COR-L47 (cell line): ENCODE measurements at places on chromosomes 5 and 9.

- DNase-seq: no peak
These were observed 16.8 kb downstream of the STXBP1 start for GRCh38 chr9:127628758-127629467.

- DNase-seq: no peak
These were observed 2.4 kb downstream of the MLANA start for GRCh38 chr9:5893134-5893505.

GRCh38 chr5:163773226-163773625 lies 267.8 kb downstream of the MAT2B start:
- no peak for DNase-seq

DNA sequence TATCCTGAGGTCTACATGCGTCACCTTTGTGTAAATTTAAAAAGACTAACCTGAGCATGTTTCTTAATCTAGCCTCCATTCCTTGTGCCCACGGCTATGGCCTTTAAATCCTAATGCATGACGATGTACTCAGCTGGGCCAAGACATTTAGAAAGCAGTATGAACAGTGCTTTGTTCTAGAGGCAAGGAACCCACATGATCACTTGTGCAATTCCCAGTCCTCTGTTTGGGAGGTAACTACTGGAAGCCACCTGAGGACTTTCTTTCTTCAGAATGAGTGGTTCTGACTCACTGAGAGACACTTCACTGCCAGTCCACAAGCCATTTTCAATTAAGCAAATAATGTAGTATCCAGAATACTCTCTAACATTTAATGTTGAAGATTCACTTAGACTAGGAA lies 181.3 kb downstream of the RAB3C start:
- no peak for DNase-seq

GRCh38 chr5:176658817-176659511 lies 11.7 kb downstream of the TSPAN17 start:
- no peak for DNase-seq

DNA sequence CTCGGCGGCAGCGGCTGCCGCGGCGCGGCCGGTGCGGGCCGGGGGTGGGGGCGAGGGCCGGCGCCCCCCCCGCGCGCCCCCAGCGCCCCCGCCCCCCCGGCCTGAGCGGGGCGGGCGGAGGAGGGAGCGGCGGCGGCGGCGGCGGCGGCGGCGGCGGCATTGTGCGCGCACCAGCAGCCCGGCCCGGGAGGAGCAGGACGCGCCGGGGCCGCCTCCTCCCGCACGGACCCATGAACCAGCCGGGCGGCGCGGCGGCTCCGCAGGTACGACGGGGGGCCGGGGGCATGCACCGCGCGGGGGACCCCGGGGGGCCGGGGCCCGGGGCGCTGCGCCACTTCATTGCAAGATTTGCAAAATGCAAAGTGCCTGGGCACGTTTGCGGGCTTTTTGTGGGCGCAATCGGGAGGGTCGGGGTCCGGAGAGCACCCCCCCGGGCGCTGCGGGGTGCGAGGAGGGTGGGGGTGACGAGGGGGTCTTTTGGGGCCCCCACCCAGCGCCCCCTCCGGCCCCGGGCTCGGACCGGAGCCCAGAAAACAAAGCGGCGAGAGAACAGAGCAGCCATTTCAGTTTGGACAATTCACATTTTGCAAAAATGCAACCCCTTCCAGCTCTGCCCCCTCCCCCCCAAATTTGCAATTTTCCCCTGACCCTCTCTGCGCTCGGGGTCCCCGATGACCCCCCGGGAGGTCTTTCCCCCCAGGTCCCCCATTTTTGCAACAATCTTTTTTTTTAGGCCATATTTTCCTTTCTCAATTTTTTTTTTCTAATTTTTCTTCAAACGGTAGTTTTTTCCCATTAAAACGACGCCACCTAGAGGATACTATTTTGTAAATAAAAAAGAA lies at the start of gene ZNF618:
Gene ZNF618, plus strand, starts transcription at position 159 of the 842 bp plus-strand sequence. Its CDS starts 72 bp downstream, at position 231.
- DNase-seq: peak; percentile 15

DNA sequence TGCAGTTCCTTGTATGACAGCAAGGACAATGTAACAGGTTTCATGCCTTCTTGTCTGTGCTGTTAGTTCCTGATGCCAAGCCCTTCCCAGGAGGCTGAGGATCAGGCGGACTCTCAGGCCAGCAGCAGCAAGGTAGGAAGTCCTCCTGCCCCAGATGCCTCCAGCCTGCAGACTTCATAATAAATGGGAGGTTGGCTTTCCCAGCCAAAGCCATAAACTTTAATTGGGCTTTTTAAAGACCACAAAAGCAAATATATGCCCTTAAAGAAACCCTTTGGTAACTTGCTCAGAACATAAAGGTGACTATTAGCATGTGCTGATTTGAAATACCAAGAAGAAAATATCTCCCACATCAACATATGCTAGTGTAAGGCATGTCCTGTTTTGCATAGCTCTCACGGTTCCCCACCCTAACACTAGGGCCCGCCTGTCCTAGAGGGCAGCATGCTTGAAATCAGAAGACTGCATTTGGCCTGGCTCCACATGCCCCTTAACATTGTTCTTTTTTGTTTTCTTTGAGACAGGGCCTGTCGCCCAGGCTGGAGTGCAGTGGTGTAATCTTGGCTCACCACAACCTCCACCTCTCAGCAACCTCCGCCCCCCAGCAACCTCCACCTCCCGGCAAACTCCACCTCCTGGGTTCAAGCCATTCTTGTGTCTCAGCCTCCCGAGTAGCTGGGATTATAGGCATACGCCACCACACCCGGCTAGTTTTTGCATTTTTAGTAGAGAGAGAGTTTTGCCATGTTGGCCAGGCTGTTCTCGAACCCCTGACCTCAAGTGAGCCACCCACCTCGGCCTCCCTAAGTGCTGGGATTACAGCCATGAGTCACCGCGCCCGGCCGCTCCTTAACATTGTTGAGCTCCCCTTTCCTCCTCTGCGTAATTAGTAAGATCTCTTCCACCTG lies 44.6 kb upstream of the FCN1 start:
- no peak for DNase-seq

- DNase-seq: no peak
These were observed 8.5 kb upstream of the PPIC start for GRCh38 chr5:123044926-123045617.

DNA sequence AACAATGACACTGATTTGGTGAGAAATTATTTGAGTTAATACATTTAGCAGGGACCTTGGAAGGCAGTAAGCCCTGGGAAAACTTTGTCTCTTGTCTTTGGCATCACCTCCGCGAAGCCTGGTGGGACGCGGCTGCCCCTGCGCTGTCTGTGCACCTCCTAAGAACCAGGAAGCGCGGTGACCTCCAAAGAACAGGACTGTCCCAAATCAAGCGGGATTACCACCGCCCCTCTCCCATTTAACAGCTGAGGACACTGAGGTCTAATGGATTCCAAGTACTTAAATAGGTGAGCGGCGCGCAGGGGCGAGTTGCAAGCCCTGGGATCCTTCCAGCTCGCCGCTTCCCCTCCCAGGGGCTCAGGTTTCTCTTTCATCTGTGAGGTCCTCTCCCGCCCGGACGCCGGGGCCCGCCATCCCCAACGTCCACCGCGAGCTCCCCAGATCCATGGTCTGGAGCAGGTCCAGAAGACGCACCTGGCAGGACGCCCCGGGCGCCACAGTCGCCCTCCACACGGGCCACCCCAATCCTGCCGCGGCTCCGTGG lies 432 bp downstream of the STARD4 start:
- no peak for DNase-seq

- DNase-seq: no peak
These were observed 58.1 kb downstream of the SLIT3 start for GRCh38 chr5:169242849-169243186.

GRCh38 chr9:77647267-77648233 lies 572 bp downstream of the GNA14 start:
- no peak for DNase-seq

- no peak for DNase-seq
These were observed 37.7 kb upstream of the PCSK1 start for GRCh38 chr5:96470785-96471184.

GRCh38 chr5:144467792-144468191 lies 297.1 kb downstream of the KCTD16 start:
- DNase-seq: peak; percentile 79

DNA sequence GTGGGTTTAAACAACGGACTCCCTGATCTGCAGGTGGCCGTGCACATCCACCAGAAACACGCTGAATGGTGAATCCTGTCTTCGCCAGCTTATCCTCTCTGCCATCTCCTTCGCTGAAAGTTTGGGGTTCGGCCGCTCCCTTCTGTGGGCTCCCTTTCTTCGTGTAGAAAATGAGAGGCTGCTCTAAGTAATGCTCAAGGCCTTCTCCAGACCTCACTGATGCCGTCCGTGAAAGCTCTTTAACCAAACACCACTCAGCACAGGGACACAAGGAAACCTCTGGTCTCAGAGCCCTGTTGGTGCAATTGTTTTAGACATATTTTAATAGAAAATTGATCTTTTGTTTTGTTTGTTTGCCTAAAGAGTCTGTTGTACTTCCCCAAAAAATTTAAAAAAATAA lies 596.5 kb downstream of the IRX1 start:
- DNase-seq: no peak

DNA sequence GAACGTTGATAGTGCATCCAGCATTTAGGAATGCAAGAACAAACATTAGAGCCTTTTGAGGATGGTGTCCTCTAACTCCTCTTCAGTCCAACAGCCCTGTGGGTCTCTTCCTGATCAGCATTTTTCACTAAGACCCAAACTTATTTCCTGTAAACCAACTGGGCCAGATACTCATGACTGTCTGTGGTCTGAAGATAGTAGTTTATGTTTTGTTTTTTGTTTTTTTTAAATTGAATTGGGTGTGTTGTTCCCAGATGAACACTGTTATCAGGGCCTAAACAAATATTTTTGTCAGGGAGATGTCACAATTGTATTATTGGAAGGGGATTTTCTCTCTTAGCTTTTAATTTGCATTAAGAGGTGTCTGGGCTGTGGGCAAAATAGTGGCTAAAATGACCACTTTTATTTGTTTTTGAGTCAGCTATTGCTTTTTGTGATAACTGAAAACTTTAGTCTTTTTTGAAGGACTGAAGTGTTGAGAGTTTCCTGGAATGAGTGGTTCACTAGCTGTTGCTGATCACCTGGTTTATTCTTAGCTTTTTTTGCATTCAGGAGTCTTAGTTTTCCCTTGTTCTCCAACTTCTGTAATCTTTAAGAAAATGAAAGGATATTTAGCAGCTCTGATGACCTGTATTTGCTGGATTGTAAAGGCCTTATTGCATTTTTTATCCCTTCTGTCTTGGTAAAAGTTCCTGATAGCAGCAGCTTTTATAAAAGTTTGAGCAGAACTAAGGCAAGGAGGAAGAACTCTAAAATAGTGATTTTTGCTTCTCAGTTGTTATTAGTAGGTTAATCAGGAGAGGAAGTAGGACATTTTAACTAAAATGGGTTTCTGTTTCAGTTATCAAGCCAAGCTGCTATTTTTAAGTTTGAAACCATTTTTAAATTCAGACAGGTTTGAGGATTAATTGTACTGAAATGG lies 5.5 kb downstream of the MAN2A1 start:
- DNase-seq: no peak

DNA sequence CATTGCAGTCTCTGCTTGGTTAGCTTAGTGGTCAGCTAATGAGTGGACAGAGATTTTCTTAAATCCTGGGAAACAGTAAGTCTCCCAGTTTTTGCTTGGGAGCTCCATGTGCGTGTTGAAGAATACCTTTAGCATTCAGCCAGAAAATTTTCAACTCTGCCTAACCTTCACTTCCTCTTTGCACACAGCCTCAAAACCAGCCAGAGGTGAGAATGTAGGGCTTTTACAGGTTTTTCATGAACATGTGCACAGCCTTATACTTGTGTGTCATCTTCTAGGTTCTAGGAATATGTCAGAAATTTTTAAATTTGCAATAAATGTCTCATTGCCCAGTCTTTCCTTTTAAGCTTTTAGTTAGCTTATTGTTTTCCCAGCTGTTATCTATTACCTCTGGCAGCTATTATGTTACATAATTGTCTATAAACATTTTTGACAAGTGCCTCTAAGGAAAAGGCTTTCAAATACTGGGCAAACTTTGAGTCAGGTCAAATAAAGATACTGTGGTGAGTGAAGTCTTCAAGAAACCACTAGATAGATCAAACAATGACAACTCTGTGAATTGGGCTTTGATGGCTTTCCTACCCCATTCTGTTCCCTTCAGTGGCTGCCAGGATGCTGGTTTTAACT lies 12.7 kb downstream of the ADGRV1 start:
- no peak for DNase-seq

- no peak for DNase-seq
These were observed 65.3 kb downstream of the CWC27 start for GRCh38 chr5:64834037-64834436.

GRCh38 chr5:137352095-137352494 lies 147.0 kb downstream of the SPOCK1 start:
- DNase-seq: no peak

- no peak for DNase-seq
These were observed 206.0 kb downstream of the SGCD start for GRCh38 chr5:156532921-156533320.

GRCh38 chr9:4435197-4435596 lies 55.1 kb upstream of the SLC1A1 start:
- DNase-seq: no peak

DNA sequence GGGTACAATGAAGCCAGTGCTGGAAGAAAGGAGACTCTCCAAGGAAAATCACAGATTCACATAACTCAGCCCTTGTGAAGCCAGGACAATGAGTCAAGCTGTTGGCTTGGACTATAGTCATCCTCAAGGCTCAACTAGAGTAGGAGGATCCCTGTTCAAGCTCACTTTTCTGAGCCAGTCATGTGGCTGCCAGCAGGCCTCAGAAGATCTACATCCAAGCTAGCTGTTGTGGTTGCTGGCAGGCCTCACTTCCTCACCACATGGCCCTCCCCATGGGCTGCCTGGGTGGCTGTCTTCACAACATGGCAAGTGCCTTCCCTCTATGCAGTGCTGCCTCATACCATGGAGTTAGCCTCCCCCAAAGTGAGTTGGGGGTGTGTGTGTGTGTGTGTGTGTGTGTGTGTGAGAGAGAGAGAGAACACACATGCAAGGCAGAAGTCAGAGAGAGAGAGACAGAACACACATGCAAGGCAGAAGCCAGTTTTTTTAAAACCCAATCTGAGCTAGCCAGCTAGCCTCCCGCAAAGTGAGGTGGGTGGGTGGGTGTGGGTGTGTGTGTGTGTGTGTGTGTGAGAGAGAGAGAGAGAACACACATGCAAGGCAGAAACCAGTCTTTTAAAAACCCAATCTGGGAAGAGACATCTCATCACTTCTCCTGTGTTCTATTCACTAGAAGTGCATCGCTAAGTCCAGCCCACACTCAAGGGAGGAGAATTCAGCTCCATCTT lies 17.1 kb downstream of the SCAI start:
- no peak for DNase-seq

GRCh38 chr5:169430671-169431070 lies 129.7 kb upstream of the SLIT3 start:
- DNase-seq: no peak

GRCh38 chr5:84715091-84715490 lies 330.4 kb upstream of the EDIL3 start:
- no peak for DNase-seq
